ENCODE measurements at places on chromosomes 1 and 21.

DNA sequence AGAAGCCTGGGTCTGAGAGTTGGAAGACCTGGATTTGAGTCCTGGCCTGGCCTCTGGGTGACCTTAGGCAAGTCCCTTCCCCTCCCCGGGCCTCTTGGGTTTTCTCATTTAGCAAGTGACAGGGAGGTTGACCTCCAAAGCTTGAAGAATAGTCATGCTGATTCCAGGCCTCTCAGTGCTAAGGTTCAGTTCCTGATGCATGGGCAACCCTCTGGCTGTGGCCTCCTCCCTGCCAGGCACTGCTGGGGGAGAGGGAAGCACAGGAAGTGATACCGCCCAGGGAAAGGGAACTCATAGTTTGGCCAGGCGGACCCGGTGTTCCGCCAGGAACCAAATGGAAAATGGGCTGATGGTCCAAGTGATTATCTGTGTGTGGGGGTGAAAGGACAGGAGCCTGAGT lies 23.6 kb upstream of the WASF2 start:
- DNase-seq, result no peak

DNA sequence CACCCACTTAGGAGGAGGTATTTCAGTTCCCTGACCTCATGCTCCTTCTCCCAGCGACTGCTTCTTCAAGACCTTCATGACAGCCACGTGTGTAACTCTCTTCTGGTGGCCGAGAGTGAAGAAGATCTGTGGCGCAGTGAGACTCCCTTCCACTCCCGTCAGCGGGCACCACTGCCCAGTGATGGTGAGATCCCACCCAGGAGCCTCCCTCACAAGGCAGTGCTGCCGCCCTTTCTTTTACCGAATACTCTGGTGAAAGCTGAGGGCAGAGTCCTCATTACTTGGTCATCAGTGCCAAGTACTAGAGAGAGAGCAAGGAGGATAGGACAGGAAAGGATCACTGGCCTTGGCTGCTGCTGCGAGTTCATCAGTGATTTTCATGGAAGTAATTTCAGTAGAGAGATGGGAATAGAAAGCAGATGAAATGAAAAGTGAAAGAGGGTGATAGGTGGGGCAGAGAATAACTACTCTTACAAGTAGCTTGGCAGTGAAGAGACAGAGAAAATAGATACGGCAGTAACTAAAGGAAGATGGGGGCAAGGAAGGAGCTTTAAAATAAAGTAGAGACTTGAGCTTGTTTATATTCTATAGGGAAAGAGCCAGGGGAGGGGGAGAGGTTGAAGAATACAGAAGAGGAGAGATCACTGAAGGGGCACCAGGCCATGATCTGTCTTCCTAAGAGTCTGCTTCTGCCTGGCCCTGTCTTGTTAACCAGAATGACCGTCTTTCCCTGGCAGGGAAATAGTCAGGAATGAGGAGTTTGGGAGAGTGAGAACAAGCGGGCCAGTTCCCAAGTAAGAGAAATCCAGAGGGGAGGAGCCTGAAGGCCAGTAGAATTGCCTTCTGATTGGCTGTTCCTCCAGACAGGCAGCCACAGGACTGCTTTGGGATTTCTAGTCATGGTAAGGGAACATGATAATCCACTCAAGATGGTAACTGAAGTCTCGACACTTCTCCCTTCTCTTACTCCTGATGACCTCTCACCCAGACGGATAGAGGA lies 18.3 kb downstream of the HYI start:
- no peak for DNase-seq

DNA sequence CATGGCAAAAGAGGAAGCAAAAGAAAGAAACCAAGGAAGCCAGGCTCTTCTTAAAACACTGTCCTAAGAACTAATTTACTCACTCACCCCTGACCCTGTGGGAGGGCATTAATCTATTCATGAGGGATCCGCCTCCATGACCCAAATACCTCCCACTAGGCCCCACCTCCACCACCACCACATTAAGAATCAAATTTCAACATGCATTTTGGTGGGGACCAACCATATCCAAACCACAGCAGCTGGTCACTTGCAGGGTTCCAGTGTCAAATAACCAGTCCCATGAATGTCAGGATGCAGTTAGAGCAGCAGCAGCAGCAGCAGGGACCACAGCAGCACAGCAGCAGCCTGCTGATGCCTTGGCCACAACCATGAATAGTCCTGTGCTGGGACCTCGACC lies 83.8 kb downstream of the ZC3H11B start:
- no peak for DNase-seq

DNA sequence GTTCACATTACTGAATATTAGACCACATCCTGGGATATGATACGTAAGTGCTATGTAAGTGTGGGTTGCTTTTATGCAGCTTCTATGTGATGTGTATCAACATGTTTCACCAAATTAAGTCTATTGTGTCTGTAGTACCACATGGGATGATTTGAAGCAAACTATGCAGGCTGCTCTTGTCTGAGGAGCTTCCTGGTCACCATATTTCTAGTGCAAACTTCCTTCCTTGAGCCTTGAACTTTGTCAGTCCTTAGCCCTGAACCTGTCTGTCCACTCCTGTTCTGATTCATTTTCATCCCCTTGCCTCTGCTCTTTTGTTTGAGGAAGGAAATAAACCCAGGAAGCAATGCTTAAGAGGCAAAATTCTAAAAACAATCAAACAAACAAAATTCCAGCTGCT lies 117.5 kb upstream of the VANGL1 start:
- no peak for DNase-seq

DNA sequence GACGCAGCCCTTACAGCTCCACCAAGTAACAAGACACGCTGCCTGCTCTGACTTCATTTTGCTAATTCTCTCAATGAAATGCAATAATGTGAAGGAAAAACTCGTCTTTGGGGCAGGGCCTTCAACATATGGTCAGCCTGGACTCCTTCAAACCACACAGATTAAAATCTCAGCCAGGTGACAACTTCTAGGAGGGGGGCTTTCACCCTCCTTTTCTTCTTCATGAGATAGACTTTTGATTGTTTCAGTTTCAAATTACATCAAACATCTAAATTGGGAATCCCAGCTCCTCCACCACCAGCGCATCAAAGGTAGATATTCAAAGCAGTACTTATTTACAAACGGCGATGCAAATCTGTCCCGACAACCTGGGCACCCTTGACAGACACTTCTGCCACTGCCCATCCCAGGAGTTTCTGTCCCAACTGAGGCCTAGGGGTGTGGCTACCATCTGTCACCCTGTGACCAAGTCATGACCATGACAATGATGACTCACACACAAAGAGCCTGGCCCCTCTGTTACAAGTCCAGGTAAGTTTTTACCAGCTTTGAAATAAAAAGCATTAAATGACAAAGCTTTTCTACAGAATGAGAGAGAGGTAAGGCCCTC lies 29.7 kb downstream of the SSBP3 start:
- no peak for DNase-seq

DNA sequence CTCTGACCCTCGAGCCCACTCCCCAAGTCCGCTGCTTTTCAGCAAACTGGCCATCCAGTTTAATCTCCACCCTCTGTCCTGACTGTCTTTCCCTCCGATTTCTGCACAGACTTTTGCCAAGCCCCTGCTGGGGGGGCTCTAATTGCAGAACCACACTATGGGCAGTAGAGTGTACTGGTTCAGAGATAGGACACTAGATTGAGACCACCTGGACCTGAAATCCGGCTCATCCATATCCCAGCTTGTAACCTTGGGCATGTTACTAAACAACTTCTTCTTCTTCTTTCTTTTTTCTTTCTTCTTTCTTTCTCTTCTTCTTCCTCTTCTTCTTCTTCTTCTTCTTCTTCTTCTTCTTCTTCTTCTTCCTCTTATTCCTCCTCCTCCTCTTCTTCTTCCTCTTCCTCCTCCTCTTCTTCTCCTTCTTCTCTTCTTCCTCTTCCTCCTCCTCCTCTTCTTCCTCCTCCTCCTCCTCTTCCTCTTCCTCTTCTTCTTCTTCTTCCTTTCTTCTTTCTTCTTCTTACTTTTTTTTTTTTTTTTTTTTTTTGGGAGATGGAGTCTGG lies 7.7 kb downstream of the LRRC71 start:
- no peak for DNase-seq

DNA sequence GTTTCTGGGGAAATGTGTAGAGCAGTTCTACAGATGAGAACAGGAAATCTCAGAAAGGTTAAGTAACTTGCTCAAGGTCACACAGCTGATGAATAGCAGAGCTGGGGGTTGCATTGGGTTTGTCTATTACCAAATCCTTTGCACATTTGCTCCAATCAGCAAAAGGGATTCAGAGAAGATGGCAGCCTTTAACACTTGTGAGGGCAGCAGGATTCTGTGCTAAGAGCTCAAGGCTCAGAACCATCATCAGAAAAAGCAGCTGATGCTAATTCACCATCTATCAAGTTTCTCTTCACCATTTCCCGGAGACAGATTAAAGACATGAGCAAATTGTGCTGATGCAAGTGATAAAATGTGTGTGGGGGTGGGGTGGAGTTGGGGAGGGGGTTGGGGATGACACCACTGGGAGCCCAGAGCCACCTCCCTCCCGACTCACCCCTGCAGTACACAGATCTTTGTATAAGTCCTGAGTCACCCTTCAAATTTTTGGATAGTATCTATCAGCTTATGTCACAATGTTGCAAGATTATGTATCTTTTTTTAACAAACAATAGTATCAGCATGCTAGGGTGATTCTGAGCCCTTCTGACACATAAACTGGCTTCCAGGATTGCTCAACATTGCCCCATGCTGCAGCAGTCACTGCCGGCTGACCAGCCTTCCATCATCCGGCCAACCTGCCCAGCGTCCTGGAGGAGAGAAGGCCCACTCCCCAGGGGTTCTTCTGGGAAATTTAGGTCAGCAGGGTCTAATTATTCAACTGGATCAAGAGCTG lies 2.8 kb upstream of the SPSB1 start:
- DNase-seq, result peak; percentile 24

- no peak for DNase-seq
Observed at GRCh38 chr1:147781056-147781471, 20.7 kb upstream of the GJA5 start.

- DNase-seq, result no peak
Observed at GRCh38 chr1:185108321-185108720, 48.4 kb downstream of the TRMT1L start.

DNA sequence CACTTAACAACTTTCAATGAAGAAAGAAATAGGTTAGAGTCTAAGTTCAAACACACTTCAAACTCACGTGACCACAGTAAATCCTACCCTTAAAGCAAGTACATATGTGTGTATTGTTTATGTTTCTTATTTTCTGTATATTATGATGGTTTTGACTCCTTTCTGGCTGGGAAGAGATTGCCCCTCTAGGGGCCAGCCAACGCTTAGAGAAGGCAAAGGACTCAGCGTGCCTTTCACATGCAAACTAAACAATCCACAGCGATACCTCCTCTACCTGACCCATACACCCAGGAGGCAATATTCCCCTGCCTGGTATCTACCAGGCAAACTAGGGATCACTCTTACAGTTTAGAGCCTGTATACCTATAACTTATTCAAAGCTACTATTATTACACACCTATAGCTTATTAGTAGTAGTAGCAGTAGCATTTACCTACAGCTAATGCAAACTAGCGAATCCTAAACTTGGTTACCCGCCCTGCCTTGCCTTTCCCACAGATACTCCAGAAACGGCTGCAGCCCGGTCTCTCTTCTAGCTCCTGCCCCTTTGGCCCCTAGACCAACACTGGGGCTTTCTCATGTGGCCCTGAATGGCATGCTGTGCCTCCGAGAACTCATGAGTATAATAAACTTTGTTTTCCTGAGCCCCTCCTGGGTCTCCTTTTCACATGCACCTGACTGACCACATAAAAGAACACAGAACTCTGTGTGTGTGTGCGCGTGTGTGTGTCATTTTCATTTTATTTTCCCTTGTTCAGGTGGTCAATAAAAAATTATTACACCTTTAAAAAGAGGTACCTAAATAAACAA lies 14.0 kb downstream of the NRIP1 start:
- DNase-seq, result no peak

GRCh38 chr1:48591181-48591580 lies 119.2 kb upstream of the SPATA6 start:
- DNase-seq, result no peak

DNA sequence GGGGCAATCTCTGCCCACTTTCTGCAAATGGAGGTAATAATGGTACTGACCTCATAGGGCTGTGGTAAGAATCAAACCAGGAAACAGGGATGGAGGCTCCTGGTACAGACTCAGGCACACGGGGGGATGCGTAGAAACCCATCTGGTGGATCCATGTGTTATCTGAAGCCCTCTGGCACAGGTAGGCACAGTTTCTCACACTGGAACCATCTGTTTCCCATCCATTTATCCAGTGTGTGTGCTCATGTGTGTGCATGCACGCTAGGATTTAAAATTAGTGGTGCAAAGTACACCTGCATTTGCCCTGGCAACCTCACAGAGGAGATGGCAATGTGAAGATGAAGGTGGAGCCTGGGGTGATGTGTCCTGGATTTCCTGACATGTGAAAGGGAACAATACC lies 103.3 kb downstream of the RAVER2 start:
- no peak for DNase-seq

DNA sequence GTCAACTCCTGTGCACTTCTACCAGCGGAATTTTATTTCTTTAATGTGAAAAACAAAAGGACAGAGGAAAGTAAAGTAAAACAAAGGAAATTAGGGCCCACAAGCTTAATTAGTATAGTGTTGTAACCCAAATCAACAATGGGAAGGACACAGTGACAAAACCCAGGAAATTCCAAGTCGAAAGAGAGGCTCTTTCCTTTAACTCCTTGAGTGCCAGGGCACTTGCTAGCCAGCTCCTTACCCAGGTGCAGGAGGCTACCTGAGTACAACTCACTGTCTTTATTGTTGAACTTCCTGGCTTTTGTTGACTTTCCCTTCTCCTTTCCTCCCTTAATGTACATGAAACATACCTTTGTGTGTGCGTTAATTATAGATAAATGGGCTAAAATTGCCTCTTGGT lies 55.0 kb downstream of the PEX14 start:
- DNase-seq, result no peak

Measured in CD4-positive, alpha-beta T cell treated with Interleukin-4 for 4 hours (primary cell).